NCI-H1417 treated with DMSO at 0.1 percent for 48 hours (cell line): ENCODE measurements at places on chromosomes 12 and 14.

DNA sequence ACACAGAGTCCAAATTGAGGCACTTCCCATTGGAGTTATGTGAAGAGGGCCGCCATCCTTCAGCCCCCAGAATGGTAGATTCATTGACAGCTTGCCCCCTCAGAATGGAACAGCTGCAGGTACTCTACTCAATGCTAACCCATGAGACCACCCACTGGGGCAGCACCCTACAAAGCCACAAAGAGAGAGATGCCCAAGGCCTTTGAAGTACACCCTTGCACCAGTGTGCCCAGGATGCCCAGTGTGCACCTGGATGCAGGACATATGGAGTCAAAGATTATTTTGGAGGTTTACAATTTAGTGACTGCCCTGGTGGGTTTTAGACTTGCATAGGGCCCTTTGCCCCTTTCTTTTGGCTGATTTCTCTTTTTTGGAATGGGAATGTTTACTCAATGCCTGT is 933.9 kb downstream of the SLC16A7 start:
- no peak for DNase-seq

GRCh38 chr14:68088451-68088854 is 268.9 kb downstream of the RAD51B start:
- DNase-seq = no peak

DNA sequence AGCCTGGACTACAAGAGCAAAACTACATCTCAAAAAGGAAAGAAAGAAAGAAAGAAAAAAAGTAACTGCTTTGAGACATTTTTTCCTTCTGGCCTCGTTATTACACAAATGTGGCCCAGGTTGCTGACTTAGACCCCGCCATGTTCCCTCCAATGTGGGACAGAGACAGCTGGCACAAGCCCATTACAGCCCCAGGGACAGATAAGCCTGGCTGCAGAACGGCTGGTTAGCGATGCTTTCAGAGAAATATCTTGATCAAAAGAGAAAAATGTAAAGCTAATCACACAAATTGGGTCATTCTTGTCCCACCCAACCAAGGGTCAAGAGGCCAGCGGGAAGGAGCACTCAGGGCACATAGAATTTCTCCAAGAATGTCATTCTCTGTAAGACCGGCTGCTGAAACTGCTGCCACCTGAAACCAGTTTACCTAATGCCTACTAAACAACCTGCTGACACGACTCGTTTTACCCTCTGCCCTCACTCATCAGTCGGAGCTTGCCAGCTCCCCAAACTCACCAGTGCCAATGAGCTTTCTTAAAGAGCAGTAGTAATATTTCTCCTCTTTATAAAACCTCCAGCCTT is 63.1 kb downstream of the TNFAIP2 start:
- no peak for DNase-seq

GRCh38 chr12:100274291-100274690 is 7.3 kb downstream of the SCYL2 start:
- DNase-seq = no peak

DNA sequence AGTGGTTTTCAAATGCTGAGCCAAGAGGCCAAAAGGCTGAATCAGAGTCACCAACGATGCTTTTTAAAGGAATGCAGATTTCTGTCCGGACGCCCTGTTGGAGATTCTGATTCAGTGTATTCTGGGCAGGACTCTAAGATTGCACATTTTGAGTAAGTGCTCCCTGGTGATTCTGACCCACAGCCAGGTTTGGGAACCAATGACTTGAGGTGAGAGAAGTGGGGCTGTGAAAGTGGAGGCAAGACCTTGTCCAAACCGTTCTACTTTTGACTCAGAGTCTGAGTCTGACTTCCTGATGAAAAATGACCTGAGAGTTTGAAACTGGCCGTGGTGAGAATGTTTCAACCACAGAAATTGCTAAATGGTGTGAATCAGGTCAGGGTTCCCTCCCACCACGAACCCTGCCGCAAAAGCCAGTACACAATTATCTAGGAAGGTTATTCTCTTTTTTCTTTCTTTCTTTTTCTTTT is 90.2 kb downstream of the NTN4 start:
- no peak for DNase-seq

DNA sequence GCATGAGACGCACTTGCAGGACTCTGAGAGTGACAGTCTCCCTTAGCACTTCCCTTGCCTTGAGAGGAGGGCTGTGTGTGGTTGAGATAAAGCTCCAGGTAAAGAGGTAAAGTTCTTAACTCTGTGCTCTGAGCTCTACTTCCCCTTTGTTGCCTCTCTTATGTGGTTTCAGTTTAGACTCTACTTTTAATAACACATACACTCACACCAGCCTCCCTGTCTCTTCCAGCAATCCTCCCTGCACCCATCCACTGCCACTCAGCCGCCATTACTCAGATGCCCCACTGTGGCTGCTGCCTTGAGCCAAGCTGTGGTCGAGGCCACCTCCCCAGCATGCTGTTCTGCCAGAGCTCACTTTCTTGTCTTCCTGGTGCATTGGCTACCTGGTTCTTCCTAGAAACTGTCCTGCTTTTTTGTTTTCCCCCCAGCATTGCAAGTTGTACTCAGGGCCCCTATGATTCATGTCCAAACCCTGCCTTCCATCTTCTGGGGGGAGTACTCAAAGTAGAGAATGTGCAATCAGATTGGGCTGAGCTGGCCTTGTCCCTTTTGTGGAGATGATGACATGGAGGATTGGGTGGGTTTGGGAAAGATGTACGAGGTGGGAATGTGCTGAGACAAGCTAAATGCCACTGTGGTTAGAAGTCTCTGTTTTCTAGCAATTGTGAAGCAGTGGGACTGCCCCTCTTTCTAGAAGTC is 115.5 kb upstream of the PARP11 start:
- no peak for DNase-seq

- DNase-seq = no peak
These were observed 830 bp upstream of the SRRM4 start for GRCh38 chr12:118980407-118981014.

DNA sequence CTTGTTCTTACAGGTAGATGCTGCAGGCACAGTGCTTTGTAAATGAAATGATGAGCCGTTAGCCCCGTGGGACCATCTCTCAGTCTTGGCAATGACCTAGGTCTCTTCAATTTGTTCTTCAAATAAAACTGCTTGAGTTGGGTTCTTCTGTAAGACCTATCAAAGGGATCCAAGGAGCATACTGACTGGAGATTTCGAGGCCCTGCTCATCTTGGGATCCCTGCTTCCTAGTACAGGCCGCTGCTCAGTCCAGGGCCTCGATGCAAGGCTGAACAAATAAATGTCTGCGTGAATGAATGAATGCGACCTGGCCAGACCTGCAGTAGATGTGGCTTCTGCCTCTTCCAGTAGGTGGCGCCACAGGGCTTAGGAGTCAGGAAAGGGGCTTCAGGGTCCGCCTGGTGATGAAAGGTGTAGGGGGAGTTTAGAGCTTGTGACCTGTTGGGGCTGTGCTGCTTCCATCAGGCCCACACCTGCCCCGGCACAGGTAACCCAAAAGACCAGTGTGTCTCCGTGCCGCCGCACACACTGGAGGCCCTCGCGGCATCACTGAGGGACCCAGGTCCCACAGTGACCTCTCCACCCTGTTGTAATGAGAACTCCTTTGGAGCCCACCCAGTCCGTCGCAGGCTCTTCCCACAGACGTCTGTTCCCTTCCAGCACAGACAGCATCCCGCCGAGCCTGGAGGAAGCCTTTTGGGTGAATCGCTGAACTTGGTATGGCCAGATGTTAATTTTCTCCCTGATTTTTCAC is 4.4 kb downstream of the CACNA1C start:
- no peak for DNase-seq

GRCh38 chr12:123659996-123660727 is 10.8 kb upstream of the TCTN2 start:
- no peak for DNase-seq

- no peak for DNase-seq
These were observed 8.3 kb upstream of the AEBP2 start for GRCh38 chr12:19430988-19431387.

DNA sequence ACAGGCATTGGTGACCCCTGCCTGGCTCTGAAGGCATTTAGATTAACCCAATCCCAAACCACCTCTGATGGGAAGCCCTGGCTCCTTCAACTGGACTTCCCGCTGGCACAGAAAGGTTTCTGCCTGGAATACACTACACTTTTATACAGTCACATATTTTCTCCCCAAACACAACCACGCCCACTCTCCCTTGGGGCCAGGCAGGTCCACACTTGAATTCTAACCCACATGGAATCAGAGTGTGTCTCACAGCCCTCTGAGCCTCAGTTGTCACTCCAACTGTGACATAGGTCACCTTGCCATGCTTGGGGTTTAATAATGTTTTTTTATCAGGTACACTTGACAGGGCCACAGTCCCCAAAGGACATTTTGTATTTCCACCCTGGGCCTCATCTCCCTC is 368.6 kb downstream of the BCL11B start:
- no peak for DNase-seq

- DNase-seq = no peak
These were observed 56.8 kb downstream of the PAPLN start for GRCh38 chr14:73293782-73294781.

DNA sequence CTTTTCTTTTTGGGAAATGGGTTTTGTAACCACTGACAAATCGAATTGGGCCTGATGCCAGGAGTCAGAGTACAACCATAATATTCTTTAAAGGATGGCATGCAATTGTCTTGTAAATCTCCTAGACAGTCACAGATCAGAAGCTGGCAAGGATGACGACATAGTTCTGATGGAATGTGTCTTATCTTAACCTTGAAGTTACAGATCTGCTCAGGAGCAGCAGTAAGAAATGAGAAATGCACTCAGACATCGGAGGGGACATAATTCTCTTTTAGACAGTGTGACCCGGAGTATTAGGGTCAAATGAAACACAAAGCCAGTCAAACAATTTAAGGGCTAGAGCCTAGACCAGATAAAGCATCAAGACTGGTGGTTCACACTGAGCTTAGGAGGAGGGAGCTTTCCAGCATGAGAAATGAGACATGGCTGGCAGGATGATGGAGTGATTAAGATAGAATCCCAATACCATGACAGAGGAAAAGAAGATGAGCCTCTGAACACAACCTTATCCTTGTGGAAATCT is 17.5 kb downstream of the CBX5 start:
- DNase-seq = no peak

GRCh38 chr14:76090616-76091391 is 60.9 kb upstream of the GPATCH2L start:
- DNase-seq = no peak

- no peak for DNase-seq
These were observed 181.6 kb upstream of the FOXG1 start for GRCh38 chr14:28584951-28585350.

DNA sequence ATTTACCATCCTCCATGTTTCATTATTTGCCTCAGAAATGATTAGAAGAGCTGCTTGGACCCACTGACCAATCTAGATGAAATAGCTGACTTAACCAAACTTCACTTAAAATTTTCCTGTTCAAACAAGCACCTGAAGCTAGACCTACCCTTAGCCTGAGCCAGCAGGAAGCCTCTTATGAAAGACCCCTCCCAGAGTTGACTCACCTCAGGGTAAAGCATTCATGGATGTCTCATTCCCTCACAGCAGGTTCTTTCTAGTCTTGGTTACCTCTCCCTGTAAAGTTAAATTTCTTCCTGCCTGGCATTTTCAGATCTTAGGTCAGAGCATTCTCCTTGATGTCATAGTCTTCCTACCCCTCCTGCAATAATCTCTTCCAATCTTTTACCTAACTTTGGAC is 1209.8 kb downstream of the FLRT2 start:
- DNase-seq = no peak

DNA sequence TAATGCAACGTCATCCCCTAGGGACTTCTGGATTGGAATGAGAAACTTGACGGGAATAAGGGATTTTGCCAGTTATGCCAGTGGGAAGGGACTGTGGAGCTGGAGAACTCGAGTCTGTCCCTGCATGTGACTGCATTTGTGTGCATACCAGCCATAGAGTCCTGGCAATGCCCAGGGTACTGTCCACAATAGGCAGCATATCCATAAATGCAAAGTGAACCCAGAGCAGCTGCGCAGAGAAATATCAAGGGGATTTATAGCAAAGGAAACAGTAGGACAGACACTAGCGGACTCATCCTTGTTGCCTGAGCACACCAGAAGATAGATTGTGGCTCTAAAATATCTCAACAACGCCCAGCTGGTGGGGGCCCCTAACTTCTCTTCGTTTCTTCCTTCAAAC is 247.1 kb upstream of the SRRM4 start:
- DNase-seq = no peak

- DNase-seq = no peak
These were observed 196.4 kb downstream of the RGS6 start for GRCh38 chr14:72128629-72129028.

DNA sequence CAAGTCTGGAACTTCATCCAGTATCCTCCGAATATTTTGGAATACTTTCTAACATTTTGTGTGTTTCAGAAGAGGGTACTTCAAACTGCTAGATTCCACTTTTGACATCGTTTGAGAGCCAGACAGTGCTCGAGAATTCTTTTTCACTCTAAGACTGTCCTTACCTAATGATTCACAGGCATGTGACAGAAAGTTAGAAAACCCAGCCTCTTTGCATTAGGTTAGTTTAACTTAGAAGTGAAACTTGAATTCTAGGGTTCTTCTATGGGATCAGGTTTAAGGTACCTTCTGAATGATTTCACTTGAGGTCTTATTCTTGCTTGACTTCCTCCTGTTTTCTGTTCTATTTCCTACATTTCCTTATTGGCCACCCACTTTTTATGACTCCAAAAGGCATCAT is 431.8 kb downstream of the SLC6A15 start:
- no peak for DNase-seq

- DNase-seq = no peak
These were observed 17.3 kb downstream of the HIP1R start for GRCh38 chr12:122852336-122853275.

- DNase-seq = no peak
These were observed 5.5 kb upstream of the SCARB1 start for GRCh38 chr12:124869059-124869665.

DNA sequence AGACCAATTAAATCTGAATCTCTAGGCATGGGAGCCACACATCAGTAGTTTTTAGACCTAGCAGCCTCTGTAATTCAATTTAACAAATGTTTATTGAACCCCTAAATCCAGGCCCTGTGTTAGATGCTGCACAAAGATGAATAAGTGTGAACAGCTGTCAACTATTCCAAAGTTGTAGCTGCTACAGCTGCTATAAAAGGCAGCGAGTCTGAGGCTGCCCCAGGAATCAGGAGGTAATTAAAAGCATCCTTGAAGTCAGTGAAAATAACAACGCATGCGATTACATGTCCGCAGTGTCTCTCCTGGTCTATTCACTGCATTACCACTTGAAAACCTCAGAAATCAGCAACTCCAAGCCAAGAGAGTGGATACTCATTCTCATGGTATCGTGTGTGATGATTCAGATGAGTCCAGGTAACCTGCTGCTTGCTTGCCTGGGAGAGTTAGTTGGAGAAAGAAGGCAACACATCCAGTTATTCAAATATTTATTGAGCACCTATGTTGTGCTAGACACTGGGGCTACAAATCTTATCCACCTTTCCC is 34.9 kb upstream of the DDHD1 start:
- DNase-seq = no peak

GRCh38 chr12:57235728-57236131 is 6.2 kb downstream of the SHMT2 start:
- no peak for DNase-seq

DNA sequence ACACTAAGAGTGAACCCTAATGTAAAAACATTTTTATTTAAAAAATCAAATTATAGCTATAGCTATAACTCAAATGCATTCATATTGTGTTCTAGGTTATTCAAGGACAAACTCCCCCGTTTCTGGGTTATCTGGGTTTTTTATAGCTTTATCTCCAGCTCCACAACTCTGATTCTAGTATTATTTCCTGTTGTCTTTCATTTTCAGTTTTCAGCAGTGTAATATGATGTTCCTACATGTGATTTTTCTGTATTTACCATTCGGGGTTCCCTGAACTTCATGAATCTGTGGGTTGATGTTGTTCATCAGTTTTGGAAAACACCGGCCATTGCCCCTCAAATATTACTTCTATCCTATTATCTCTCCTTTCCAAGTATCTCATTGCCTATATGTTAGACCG is 221.9 kb upstream of the FOXN3 start:
- DNase-seq = no peak
